SK-N-SH (cell line): ENCODE measurements at places on chromosomes 3 and 15. TPM values are rescaled to one million over a fixed set of nuclear protein-coding genes. Genes with fewer than 3 reads are reported as not detected.

- DNase-seq = no peak
Measured at GRCh38 chr3:58101499-58102389, 93.5 kb downstream of the FLNB start.

DNA sequence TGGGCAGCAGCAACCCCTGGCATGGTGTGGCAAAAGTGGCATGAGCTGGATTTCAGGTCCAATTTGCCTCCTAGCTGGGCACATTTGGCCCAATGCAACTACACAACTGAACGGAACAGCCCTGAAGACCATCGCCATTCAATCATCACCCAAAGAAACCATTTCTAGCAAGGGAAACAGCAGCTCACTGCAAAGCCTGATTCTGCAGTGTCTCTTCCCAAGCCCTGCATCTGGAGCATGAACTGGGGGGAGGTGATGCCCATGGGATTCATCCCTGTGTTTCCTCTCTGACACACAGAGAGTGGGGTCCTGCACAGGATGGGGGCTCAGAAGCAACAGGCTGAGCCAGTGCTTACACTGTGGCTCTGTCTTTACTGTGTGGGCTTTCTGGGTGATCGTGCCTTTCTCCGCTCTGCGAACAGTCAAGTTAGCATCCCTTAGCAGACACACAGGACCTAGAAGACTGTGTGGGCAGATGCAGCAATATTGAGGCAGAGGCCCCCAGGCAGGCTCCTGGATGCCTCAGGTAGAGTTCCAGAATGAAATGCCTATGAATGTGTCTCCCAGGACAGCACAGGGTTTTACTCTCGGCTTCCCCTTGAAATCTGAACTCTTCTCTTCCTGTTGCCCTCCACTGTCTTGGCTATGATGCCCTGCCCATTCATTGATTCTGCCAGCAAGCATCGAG is 91.1 kb upstream of the ALDH1A3 start:
- no peak for DNase-seq

- DNase-seq = no peak
Measured at GRCh38 chr3:155595371-155595770, 149.5 kb downstream of the PLCH1 start.

GRCh38 chr3:29331456-29332194 is 50.8 kb downstream of the RBMS3 start:
- DNase-seq = no peak

DNA sequence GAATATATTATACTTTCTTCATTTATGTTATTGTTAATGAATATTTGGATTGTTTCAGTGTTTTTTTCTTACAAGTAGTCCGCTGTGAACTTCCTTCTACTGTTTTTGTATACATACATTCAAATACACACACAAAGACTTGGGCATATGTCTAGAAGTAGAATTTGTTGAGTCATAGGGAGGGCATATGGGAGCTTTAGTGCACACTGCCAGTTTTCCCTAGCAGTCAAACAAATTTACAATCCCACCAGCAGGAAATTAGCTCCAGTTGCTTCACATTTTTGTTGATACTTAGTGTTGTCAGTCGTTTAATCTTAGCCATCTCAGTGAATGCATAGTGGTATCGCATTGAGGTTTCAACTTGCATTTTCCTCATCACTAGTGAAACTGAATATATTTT is 492.3 kb downstream of the DIPK2A start:
- no peak for DNase-seq

- no peak for DNase-seq
Measured at GRCh38 chr3:174285242-174285864, 573.8 kb upstream of the NAALADL2 start.

- no peak for DNase-seq
Measured at GRCh38 chr15:22806664-22807063, 20.2 kb downstream of the NIPA1 start.

DNA sequence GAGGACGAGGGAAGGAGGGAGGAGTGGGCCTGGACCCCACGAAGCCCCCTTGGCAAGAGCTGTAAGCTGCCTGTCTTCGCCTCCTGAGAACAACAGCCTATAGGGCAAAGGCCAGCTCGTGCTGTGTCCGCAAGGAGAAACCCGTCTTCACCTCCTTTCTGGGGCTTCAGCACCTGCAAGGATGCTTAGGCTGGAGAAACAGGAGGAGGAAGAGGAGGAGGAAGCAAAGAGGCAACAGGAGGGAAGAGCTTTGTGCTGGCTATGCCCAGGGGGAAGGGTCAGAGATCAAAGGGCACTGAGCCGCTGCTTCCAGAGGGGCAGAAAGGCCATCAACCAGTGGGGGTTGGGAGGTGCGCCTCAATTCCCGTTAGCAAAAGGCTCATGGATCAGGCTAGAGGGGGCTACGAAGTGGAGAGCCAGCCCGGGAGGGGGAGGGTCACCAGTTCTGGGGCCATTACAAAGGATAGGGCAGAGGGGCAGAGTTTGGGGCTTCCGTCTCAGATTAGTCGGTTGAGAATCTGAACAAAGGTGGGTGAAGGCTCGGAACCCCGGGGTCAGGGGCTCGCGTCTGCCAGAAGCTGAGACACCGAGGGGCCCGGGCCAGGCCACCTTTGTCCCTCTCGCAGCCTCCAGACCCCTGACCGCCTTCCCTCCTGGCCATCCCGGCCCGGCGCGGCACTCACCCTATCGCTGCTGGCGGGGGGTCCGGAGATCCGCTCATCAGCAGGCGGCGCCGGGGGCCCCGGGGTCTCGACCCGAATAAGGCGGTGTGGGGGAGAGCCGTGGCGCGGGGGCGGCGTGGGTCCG is 792 bp downstream of the SHF start:
- DNase-seq = peak; percentile 73

DNA sequence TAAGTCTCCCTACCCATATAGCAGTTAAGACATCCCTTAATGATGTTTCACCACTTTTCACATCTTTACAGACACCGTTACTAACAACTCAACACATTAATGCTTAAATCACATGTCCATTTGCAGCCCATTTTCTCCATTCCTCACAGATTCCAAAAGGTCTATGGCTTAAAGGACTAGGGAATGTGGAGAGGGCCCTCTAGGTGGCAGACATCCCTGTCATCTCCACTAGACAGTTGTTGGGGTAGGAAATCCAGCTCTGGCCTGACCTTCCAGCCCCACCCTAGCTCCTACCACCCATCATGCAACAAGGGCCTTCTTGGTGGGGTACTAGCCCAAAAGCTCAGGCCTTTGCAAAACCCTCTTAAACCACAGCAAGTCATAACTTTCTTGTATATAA is 25.2 kb downstream of the CPEB1 start:
- DNase-seq = peak; percentile 25

DNA sequence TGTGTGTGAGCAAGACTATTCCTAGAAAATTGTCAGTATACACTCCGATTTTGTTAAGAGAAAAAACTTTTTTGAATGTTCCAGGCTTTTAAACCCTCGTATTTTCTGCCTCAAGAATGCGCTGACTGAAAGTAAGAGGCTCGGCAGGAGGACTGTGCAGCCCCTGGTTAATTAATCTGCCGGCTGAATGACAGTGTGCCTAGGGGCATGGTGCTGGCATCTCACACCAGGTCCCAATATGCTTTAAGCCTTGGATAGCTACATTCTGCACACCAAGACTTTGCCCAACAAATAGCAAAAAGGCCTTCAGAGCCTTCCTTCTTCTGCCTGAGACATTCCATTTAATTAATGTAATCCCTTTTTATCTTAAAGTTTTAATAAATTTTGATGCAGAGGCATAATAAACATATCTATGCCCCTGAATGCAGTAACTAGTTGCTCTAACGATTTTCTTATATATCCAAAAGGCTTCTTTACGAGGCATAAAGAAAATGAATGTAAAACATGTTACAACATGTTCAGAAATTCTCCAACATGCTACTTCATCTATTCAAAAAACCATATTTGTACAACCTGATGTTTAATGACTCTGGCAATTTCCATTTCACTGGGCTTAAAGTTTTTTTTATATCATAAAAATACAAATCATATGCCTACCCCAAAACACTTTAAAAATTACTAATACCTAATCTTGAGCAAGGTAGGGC is 37.9 kb downstream of the DPH6 start:
- DNase-seq = peak; percentile 9

The MAGI1 gene
- polyA plus RNA-seq = 10.3 and 11.1 TPM in 2 replicates

GRCh38 chr15:76664895-76665294 is 240.2 kb downstream of the SCAPER start:
- no peak for DNase-seq

DNA sequence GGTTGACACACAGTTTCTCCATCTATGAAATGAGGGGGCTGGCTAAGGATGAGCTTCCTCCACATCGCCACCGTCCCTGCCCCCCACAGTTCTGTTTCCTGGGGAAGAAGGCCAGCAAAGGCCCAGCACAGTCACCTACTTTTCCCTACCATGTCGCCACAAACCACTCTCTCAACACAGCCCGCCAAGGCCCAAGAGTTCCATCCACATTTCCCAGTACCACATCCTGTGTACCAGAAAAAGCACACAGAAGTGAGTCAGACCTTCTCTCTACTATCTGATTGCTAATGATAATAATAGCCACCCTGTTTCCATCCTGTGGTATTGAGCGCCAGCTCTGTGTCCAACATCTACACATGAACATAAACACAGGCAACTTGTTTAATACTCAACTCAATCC is 30.3 kb upstream of the C15orf39 start:
- no peak for DNase-seq

GRCh38 chr15:47991357-47991756 is 129.4 kb upstream of the SLC24A5 start:
- no peak for DNase-seq

The TMEM108 gene
- polyA plus RNA-seq = 5.7 and 8.6 TPM in 2 replicates

The ACVR2B gene
- polyA plus RNA-seq = 1.4 TPM in 2 replicates

GRCh38 chr3:183764847-183765731 is 60.3 kb downstream of the MAP6D1 start:
- peak; percentile 23 for DNase-seq

The RETNLB gene
- polyA plus RNA-seq = not detected in 2 replicates
